Purkinje cell (primary cell): ENCODE measurements at places on chromosomes 3 and 15. TPM values are rescaled to one million over a fixed set of nuclear protein-coding genes. Genes with fewer than 3 reads are reported as not detected.

Gene CHRNB4
- polyA plus RNA-seq: 0.41 TPM in 1 of 2 replicates, not detected in the other

Gene NR1I2
- 0.31 TPM in 1 of 2 replicates, not detected in the other for polyA plus RNA-seq

Gene FBXL22
- polyA plus RNA-seq: 0.45 TPM in 1 of 2 replicates, not detected in the other

Gene GP9
- polyA plus RNA-seq: not detected in 2 replicates
